ENCODE measurements at places on chromosomes 6 and 20. TPM values are rescaled to one million over a fixed set of nuclear protein-coding genes. Genes with fewer than 3 reads are reported as not detected.
A peak's percentile ranks its signal among the peaks of the same experiment; 100 is the strongest.

The LIN28B gene
- total RNA-seq, result not detected

- no peaks in the 10 kb centered on the region for H3K36me3 ChIP-seq
- H3K4me1 ChIP-seq, result no peaks in the 10 kb centered on the region
- DNase-seq, result no peak
- no peaks in the 10 kb centered on the region for H3K27me3 ChIP-seq
Measured at GRCh38 chr6:129153257-129153656, 270.3 kb downstream of the LAMA2 start.

GRCh38 chr20:62952373-62952967 lies at the start of gene SLC17A9:
TSS of gene SLC17A9 (plus strand) at chr20:62952709. CDS start at chr20:62952831, 122 bp downstream.
- H3K36me3 ChIP-seq, result peaks cover 24% of the 10 kb centered on the region
- H3K4me3 ChIP-seq, result peak within 1 kb of the TSS; percentile 26
- peak; percentile 38 for DNase-seq

The SAMD3 gene
- not detected for total RNA-seq

DNA sequence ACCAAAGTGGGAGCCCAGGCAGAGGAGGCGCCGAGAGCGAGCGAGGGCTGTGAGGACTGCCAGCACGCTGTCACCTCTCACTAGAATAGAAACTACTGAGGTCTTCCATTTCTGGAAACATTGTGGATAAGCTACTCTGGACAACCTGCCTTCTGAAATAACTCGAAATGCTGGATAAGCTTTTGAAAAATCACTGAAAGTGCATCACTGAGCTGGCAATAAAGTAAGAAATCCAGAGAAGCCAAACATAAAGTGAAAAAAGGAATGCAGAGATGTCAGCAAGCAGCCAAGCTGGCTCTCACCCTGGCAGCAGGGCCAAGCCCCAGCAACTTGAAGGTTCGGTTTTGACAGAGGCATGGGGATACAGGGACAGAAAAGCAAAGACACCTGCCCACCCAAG lies 59.2 kb upstream of the MYLIP start:
- H3K4me3 ChIP-seq, result no peak overlapping the region
- no peak overlapping the region for H3K27ac ChIP-seq
- H3K36me3 ChIP-seq, result no peaks in the 10 kb centered on the region
- no peak for DNase-seq

The CALHM4 gene
- total RNA-seq, result not detected

- no peak for DNase-seq
- no peak overlapping the region for H3K4me3 ChIP-seq
- H3K4me1 ChIP-seq, result no peaks in the 10 kb centered on the region
- H3K27me3 ChIP-seq, result no peaks in the 10 kb centered on the region
- no peak overlapping the region for H3K27ac ChIP-seq
- no peaks in the 10 kb centered on the region for H3K36me3 ChIP-seq
Measured at GRCh38 chr6:150119173-150119572, 23.7 kb upstream of the PPP1R14C start.

The CPXM1 gene
- not detected for total RNA-seq

The MAK gene
- not detected for total RNA-seq

DNA sequence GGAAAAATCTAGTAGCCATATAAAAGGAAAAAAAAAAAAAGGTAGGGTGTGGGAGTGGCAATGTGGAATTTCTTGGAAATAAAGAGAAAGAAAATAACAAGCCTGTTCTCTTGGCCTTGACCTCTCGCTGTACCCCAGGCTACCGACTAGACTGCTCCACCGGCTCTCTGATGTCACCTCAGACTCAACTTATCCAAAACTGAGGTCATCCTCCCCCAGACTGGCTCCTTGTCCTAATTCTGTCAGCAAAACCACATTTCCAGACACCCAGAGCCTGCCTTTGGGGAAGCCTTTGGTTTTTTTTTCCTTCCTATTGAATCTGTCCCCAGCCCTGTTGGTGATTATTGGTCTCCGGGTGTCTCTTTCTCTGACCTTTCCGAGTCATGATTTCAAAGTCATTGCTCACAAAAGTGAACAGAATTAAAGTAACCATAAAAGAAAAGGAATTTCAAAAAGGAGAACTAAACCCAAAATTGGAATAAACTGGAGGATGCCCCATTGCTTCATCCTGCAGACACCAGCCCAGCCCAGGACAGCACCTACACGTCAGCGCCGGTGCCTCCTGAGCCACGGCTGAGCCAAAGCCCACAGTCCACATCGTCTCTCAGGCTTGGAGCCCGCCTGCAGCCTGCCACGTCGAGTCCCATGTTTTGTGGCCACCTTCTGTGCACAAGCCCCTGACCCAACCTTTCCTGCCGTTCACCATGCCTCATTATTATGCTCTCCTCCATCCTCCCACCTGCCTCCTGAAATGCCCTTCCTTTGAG lies 170.7 kb downstream of the MYLK4 start:
- H3K27me3 ChIP-seq, result no peaks in the 10 kb centered on the region
- DNase-seq, result no peak
- H3K27ac ChIP-seq, result no peak overlapping the region
- H3K36me3 ChIP-seq, result no peaks in the 10 kb centered on the region

DNA sequence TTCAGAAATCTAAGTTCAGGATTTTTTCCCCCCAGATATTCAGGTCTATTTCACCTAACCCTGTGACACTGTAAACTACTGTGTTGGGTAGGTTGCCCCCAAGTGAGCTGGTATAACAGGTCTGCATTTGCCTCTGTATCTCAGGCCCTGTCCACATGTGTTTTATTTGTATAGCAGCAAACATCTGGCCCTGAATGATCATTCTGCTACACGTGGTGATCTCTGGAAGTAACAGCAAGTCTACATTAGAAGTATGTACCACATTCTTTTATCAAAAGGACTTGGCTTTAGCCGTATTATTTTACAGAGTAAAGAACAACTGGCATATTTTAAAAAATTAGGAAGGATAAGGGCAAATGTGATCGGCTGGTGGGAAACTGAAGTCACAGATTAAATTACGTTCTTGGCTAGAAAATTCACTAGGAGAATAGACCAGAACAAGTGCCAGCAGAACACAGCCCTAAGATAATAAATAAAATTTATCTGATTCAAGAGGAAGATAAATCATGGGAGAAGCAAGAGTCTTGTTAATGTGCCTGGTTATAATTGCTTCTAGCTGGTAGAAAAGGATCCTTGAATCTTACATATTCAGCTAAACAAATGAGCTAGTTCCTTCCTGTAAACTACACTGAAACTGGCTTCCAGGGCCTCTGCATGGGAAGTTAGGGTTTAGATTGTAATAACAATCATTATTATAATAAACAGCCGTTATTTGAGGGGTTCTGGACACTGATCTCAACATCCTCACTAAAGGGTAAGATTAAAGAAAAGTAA lies 192.1 kb downstream of the SAMD5 start:
- no peaks in the 10 kb centered on the region for H3K4me1 ChIP-seq
- DNase-seq, result no peak
- H3K4me3 ChIP-seq, result no peak overlapping the region

- no peak overlapping the region for H3K4me3 ChIP-seq
- H3K27ac ChIP-seq, result peak overlapping the region; percentile 86
- DNase-seq, result peak; percentile 81
- peaks cover 10% of the 10 kb centered on the region for H3K36me3 ChIP-seq
Measured at GRCh38 chr6:52512199-52512598, 64.7 kb downstream of the TRAM2 start.

DNA sequence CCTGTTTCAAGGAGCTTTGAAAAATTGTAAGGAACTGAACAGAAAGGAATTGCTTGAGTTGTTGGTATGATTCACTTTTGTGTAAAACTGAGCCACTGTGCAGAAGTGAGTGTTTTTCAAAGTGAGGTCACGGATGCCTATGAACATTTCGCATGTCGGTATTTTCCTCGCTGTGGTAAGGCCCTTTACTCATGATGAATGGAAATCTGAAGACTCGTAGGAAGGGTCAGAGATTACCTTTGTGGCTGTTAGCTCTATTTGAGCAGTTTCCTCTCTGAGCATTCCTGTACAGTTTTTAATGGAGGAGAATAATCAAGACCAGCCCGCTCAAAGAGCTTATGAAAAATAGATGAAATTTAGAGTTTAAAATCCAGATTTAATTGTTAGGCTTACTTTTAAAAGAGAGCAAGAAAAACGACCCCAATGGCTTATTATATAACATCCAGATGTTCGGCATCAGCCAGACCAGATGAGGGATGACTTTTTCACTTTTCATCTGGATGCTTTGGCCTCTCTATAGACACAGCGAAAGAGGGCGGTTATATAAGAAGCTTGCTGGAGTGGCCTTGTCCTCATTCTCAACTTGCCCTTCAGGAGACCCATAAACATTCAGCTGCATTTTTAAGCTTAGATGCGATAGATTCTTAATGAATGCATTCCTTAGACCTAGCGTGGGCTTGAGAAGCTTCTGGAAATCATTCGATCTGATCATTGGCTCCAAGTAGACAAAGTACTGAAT lies 99.5 kb downstream of the CD83 start:
- no peak overlapping the region for H3K4me3 ChIP-seq
- H3K27ac ChIP-seq, result no peak overlapping the region
- H3K36me3 ChIP-seq, result no peaks in the 10 kb centered on the region
- no peaks in the 10 kb centered on the region for H3K27me3 ChIP-seq
- DNase-seq, result no peak

The RIMS1 gene
- total RNA-seq, result not detected

The HLA-DMA gene
- total RNA-seq, result 28.0 TPM

- DNase-seq, result peak; percentile 38
- peaks cover 61% of the 10 kb centered on the region for H3K36me3 ChIP-seq
- H3K4me1 ChIP-seq, result peaks cover 19% of the 10 kb centered on the region
- H3K27me3 ChIP-seq, result no peaks in the 10 kb centered on the region
- no peak overlapping the region for H3K27ac ChIP-seq
- peak overlapping the region; percentile 69 for H3K4me3 ChIP-seq
Measured at GRCh38 chr6:36597775-36598174, 3.6 kb downstream of the SRSF3 start.

The WFDC10B gene
- total RNA-seq, result not detected

GRCh38 chr6:97129106-97129505 lies 153.9 kb downstream of the MMS22L start:
- no peaks in the 10 kb centered on the region for H3K4me1 ChIP-seq
- no peak for DNase-seq
- no peak overlapping the region for H3K27ac ChIP-seq
- no peaks in the 10 kb centered on the region for H3K36me3 ChIP-seq
- H3K27me3 ChIP-seq, result no peaks in the 10 kb centered on the region
- no peak overlapping the region for H3K4me3 ChIP-seq

GRCh38 chr6:3457710-3458602 lies 1.1 kb upstream of the SLC22A23 start:
- peak overlapping the region; percentile 37 for H3K27ac ChIP-seq
- DNase-seq, result no peak
- H3K27me3 ChIP-seq, result no peaks in the 10 kb centered on the region
- no peaks in the 10 kb centered on the region for H3K36me3 ChIP-seq
- H3K4me1 ChIP-seq, result peaks cover 8% of the 10 kb centered on the region

- H3K27me3 ChIP-seq, result no peaks in the 10 kb centered on the region
- H3K4me3 ChIP-seq, result no peak overlapping the region
- H3K36me3 ChIP-seq, result no peaks in the 10 kb centered on the region
- H3K27ac ChIP-seq, result no peak overlapping the region
- H3K4me1 ChIP-seq, result peaks cover 3% of the 10 kb centered on the region
Measured at GRCh38 chr6:162685586-162685985, 42.0 kb downstream of the PRKN start.

DNA sequence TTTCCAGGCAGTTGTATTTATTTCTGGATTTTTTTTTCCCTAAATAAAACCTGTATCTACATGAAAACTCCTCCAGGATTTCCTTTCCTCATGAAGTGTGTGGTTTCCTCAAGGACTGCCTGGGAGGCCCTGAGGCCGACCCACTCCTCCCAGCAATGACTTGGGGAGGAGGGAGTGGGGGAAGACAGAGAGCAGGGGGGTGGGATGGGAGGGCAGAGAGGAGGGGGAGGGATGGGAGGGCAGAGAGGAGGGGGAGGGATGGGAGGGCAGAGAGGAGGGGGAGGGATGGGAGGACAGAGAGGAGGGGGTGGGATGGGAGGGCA lies 161.8 kb upstream of the AGPAT4 start:
- peaks cover 6% of the 10 kb centered on the region for H3K4me1 ChIP-seq
- H3K36me3 ChIP-seq, result no peaks in the 10 kb centered on the region
- no peak overlapping the region for H3K4me3 ChIP-seq
- no peak overlapping the region for H3K27ac ChIP-seq
- DNase-seq, result no peak
- no peaks in the 10 kb centered on the region for H3K27me3 ChIP-seq

GRCh38 chr6:160808263-160808662 lies 106.2 kb downstream of the PLG start:
- H3K4me1 ChIP-seq, result no peaks in the 10 kb centered on the region
- H3K27me3 ChIP-seq, result no peaks in the 10 kb centered on the region
- H3K27ac ChIP-seq, result no peak overlapping the region
- no peaks in the 10 kb centered on the region for H3K36me3 ChIP-seq
- no peak for DNase-seq
- no peak overlapping the region for H3K4me3 ChIP-seq

The TMC2 gene
- total RNA-seq, result not detected

The TOX2 gene
- 47.0 TPM for total RNA-seq

DNA sequence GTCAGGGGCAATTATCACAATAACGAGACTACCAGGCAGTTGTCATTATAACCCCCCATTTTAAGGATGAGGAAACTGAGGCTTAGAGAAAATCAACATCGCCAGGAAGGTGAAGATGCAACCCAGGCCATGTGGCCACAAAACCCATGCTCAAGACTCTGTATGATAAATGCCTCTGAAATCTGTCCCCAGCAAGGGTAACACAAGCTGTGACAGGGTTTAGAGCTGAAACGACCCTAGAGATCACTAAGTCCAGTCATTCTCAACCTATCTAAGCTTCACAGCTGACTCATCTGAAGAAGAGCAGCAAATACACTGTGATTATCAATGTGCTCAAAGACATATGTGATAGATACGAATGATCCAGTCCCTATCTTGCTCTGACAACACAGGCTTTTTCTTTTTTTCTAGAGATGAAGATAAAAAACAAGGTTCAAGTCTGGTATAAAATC lies 47.0 kb downstream of the ARHGAP18 start:
- H3K4me3 ChIP-seq, result no peak overlapping the region
- no peaks in the 10 kb centered on the region for H3K27me3 ChIP-seq
- H3K36me3 ChIP-seq, result no peaks in the 10 kb centered on the region
- no peak overlapping the region for H3K27ac ChIP-seq
- H3K4me1 ChIP-seq, result no peaks in the 10 kb centered on the region

GRCh38 chr20:57672164-57672563 lies 37.7 kb downstream of the PMEPA1 start:
- H3K27me3 ChIP-seq, result no peaks in the 10 kb centered on the region
- H3K27ac ChIP-seq, result peak overlapping the region; percentile 53
- DNase-seq, result peak; percentile 63
- H3K4me3 ChIP-seq, result no peak overlapping the region

The SPATS1 gene
- not detected for total RNA-seq

DNA sequence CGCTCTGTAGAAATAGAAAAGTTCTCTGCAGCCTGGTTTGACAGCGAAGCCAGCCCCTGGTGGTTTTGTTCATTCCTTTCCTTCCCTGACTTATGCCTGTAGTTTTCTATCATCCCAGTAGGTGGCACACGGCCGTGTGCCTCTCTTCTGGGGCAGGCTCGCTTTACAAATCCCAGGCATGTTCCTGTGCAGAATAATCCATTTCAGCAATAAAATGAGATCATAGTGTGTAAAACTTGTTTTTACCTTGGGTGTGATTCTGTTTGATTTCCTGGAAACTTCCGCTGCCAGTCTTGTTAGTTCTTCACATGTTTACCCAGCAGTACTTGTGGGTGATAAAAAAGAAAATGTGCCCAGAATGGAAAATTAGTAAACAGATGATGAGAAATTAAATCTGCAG lies 7.4 kb upstream of the INSM1 start:
- H3K27me3 ChIP-seq, result peaks cover 13% of the 10 kb centered on the region
- H3K4me3 ChIP-seq, result no peak overlapping the region
- no peak for DNase-seq
- peaks cover 2% of the 10 kb centered on the region for H3K4me1 ChIP-seq

The TCP11 gene
- total RNA-seq, result 0.43 TPM
